Renal cortex interstitium (tissue), 15 donors: ENCODE measurements at places on chromosomes 1 and 21.
A peak's percentile ranks its signal among the peaks of the same experiment; 100 is the strongest.

- DNase-seq = no peak
Measured at GRCh38 chr1:9716404-9717192, 65.1 kb downstream of the PIK3CD start.

DNA sequence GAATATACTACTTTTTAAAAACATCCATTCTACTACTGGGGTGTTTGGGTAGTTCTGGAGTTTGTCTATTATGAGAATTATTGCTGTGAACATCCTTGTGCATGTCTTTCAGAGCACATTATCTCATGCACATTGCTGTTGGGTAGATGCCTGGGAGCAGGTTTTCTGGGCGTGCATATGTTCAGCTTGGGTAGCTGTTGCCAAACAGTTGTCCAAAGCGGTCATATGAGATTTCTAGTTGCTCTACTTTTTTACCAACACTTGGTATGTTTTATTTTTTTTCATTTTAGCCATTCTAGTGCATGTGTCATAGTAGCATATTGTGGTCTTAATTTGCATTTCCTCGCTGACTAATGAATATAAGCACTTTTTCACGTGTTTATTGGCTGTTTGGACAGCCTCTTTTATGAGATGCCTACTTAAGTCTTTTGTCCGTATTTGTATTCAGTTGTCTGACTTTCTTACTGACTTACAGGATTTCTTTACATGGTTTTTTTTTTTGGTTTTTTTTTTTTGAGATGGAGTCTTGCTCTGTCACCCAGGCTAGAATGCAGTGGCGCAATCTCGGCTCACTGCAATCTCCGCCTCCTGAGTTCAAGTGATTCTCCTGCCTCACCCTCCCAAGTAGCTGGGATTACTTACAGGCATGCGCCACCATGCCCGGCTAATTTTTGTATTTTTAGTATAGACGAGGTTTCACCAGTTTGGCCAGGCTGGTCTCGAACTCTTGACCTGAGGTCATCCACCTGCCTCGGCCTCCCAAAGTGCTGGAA is 18.1 kb downstream of the ZDHHC18 start:
- no peak for DNase-seq

- no peak for DNase-seq
Measured at GRCh38 chr1:88678405-88678804, 5.7 kb upstream of the PKN2 start.

- no peak for DNase-seq
Measured at GRCh38 chr1:165381745-165382505, 25.4 kb upstream of the LMX1A start.

DNA sequence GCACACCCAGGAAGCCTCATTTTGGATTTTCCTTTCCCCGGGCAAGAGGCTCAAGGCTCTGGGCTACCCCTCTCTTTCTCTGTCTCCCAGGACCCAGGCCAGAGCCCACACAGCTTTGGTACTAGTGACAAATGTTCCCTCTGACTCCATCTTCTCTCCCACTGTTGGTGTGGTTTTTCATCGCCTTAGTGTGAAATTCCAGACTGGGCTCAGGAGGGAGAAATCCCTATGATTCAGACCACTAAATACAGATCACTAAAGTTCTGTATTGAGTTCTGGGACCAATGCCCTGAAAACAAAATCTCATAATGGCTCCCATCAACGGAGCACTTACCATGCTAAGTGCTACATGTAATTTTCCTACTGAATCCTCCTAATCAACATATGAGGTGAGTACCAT is 26.1 kb downstream of the IQGAP3 start:
- no peak for DNase-seq

- no peak for DNase-seq
Measured at GRCh38 chr1:4023678-4024077, 123.6 kb upstream of the C1orf174 start.

- no peak for DNase-seq
Measured at GRCh38 chr1:46369542-46370213, 24.4 kb upstream of the FAAH start.

DNA sequence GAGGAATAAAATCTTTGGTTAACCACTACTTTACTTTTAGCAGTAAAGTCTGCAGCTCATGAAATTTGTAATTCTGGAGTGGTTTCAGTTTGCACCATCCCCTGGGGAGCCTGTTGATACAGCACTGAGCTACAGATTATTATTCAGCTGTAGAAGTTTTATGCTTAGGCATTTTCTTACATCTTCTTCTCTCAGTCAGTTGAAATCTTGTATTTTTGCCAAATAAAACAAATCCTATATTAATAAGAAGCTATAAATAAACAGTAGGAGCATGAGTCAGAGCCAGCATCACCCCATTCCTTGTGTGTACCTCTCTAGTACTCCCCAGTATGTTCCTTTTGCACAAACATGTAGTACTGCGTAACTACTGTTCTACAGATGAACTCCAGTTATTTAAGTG is 118.9 kb downstream of the ATF6 start:
- DNase-seq = no peak

GRCh38 chr1:245056913-245057312 is 97.9 kb upstream of the KIF26B start:
- no peak for DNase-seq

DNA sequence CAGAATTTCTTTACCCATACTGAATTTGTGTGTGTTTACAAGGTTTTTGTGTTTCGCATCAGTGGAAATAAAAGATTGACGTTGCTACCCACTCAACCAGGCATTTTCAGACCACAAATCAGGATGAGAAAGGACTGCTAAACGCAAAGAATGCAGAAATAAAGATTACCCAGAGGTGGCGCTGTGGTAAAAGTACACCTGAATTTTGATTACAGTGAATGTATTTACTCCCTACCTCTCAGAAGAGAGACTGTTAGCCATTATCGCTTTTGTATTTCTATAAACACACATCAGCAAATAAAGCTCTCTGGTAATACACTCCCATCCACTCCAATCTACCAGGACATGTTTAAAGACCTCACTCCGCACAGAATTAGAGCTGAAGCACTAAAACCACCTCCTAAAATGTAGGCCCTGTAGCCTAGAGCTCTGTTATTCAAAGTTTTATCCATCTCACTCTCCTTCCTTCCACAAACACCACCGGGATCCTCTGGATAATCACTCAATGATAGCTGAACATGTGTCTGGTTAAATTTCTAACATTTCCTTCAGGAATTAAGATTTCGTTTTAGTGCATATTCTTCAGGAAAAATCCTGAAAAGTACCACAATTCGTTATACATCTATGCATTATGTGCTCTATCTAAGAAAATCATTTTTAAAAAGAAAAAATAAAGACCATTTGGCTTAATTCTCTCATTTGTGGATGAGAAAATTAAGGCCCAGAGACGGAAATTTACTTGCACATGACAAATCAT is 2.5 kb upstream of the LMO4 start:
- no peak for DNase-seq

DNA sequence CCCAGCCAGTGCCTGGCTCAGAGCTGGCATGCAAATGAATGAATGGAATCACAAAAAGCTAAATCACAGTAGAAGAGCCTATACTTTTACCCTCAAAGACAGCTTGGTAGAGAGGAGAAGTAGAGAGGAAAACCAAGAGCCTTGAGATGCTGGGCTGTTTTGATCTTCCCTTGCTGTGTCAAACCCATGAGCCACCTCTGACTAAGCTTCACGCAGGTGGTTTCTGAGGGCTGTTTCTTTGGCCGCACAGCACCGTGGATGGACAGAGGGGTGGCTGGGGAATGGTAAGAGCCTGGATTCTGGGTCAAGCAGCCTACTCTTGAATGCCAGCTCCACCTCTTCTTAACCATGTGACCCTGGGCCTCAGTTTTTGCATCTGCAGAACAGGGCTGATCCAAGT is 18.6 kb downstream of the ABCG1 start:
- DNase-seq = no peak

GRCh38 chr1:147246910-147247655 is 4.6 kb downstream of the CHD1L start:
- DNase-seq = no peak

GRCh38 chr1:26337206-26337535 is 16.8 kb downstream of the CRYBG2 start:
- DNase-seq = no peak

GRCh38 chr1:165441166-165441880 is 3.6 kb downstream of the RXRG start:
- no peak for DNase-seq

GRCh38 chr21:37916310-37917051 is at the start of gene KCNJ6:
KCNJ6 (minus strand) TSS chr21:37916457; CDS start chr21:37840682, 75,775 bp downstream.
- peak; percentile 41 for DNase-seq

GRCh38 chr1:222167896-222168295 is 380.0 kb downstream of the HHIPL2 start:
- DNase-seq = no peak

DNA sequence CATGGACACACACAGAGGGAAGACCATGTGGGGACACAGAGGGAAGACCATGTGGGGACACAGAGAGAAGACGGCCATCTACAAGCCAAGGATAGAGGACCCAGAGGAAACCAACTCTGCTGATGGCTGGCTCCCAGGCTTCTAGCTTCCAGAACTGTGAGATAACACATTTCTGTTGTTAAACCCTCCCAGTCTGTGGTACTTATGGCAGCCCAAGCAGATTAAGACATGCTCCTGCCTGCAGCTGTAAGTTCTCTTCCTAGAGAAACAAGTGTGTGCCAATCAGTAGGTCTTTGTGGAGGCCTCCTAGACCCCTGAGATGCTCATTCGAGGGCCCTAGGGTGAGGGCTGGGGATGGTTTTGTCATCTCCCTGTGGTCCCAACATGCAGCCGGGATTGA is 2.7 kb downstream of the AGT start:
- no peak for DNase-seq

GRCh38 chr1:72170246-72170645 is 112.1 kb downstream of the NEGR1 start:
- DNase-seq = no peak

- DNase-seq = no peak
Measured at GRCh38 chr1:59481881-59482505, 185.1 kb downstream of the FGGY start.

DNA sequence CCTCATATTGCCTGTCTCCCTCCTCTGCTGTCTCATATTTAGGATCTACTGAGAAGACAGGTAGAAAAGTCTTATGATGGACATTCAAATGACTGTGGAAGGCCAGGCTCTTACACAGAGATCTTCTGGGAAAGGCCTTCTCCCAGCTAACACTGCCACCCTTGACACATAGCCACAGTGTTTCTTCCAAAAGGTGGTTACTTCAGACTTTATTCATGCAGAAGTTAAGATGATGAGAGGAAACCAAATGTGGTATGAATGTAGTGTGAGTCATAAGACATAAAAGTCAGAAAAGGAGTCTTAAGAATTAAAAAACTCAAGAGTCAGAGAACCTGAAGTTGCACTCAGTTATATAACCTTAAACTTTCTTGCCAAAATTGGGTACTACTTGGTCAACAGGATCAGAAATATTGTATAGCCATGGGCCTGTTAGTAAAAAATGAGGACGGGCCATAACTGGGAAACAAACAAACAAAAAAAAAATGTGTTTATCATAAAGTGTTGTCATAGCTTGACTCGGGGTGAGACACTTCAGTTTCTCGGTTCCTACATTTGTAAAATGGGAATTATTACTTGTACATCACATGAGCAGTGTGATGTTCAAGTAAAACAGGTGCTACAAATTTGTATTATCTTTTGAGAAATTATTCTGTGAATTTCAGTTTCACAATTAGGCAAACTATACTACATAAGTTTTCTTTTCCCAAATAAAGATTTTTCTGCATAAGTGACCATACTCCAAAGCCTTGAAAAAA is 1.2 kb upstream of the DENND1B start:
- no peak for DNase-seq

DNA sequence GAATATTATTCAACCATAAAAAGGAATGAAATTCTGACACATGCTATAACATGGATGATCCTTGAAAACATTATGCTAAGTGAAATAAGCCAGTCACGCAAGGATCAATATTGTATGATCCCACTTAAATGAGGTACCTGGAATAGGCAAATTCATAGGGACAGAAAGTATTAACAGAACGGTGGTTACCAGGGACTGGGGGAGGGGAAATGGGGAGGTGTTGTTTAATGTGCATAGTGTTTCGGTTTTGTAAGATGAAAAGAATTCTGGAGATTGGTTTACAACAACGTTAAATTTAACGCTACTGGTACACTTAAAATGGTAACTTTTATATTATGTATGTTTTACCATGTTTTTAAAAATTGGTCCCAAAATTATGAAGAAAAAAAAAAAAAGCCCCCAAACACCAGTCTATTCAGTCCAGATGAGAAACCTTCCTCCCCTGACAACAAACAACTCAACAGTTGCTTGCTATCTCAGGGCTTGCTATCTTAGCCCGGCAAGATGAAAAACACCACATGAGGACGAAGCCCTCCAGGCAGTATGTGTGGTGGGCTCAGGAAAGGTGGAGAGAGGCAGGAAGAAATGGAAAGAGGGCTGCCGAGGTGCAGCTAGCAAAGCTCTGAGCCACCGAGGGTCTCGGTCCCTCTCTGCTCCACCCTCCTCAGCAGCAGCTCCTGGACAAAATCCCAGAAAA is 8.5 kb downstream of the NUAK2 start:
- no peak for DNase-seq

GRCh38 chr1:241749945-241750695 is 97.9 kb upstream of the EXO1 start:
- DNase-seq = no peak

DNA sequence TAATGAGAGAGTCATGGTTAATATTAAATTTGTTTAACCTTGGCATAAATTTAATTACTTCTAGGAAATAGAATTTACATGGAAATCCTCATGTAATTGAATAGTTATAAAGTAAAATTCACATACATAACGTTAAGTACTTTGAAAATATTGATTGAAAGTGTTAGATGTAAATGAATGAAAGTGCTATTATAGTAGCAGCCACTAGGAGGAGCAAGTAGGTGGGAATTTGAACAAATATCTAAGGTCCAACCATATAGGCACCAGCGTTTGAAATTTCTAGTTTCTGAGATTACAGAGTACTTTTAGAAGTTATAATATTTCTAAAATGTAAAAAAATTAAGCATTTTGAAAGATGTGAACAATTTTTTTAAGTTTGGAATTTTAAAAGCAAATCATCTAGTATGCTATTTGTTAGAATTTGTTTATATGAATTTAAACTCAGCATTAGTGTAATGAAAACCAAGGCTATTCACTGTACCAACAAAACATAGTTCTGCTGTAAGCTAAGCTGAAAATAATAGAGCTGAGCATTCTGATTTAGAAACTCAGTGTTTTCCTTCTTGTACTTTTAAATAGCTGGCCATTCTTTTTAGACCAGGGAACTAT is 3.3 kb downstream of the B3GALT2 start:
- peak; percentile 39 for DNase-seq

- peak; percentile 40 for DNase-seq
Measured at GRCh38 chr1:20290624-20291597, at the start of gene VWA5B1. VWA5B1 (plus strand) TSS chr1:20290875; CDS start chr1:20310602, 19,727 bp downstream.

DNA sequence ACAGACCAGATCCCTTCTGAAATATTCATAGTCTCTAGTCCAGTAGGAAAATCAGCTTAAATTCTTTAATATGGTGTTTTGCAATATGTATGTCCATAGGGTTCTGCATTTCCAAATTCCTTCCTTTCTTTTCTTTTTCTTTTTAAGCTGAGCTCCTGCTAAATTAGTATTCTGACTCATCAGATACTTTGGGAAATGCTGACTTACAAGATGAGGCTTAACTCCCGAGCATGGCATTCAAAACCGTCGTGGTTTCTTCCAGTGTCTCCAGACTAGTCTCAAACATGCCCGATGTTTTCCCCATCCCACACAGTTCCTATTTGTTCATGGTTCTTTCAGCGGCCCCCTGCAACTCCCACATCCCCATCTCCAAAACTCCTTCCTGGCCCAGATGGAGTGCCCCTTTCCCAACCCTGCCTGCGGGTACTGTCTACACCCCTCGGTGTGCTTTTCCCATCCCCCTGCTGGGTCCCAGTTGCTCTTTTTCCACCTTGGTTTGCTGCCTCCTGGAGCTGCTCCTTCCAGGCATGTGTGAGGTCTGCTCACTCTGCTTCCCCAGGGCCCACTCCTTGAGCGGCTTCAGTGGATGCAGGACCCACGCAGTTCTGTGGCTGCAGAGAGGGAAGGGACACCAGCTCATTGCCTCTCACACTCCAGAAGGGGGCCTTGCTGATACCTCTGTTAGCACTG is 19.5 kb upstream of the ETV3 start:
- no peak for DNase-seq
